Glutamatergic neuron (in vitro differentiated cells): ENCODE measurements at places on chromosomes 6 and 20.
A peak's percentile ranks its signal among the peaks of the same experiment; 100 is the strongest.

GRCh38 chr20:63591147-63591533 is 17.1 kb upstream of the HELZ2 start:
- DNase-seq: no peak

DNA sequence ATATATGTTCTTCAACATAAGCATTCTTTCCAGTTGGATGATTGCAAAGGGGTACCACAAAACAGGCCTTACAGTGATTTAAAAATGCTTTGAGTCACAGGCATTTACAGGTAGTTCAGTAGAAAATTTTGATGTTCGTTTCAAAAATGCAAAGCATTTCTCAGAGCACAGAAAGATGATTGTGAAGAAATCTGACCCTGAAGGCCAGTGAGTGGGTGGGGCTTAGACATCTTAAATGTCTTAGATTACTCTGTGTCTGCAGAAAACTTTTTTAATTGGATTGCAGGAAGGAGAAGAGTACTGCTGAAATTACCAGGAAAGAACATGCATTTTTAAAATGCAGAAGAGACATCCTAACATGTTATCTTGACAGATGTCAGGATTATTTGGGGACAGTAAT is 268.3 kb downstream of the CDKAL1 start:
- DNase-seq: no peak

DNA sequence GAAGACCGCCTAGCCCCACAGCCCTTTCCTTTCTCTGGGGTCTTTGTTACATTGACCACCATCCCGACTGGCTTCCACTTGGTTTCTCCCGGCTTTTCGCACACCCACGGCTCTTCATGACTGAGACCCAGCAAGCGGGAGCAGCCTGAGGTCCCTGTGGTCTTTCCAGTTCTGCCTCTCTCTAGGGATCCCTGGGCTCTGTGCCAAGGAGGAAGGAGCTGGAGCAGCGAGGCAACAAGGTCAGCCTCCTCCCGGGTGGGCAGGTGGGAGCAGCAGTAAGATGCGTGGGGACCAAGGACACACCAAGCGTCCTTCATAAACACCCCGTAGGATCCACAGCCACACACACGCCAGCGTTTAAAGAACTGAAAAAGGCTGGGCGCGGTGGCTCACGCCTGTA is 29.6 kb upstream of the MRGBP start:
- peak; percentile 7 for DNase-seq

GRCh38 chr6:29617782-29618554 is 15.0 kb downstream of the GABBR1 start:
- no peak for DNase-seq

DNA sequence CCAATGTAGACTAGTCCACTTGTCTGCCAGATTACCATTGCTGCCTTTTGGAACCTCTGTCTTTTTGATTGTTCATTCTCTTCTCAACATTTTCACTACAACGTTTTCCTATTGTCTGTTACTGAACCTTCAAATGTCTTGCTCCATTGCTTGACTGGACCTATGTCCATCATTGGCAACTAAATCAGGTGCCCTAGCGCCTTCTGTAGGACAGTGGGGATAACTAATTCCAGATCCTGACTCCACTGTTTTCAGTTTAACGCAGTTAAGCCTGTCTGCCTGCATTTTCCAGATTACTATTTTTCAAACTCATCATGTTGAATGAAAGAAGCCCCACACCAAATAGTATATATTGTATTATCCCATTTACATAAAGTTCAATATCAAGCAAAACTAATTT is 433.6 kb downstream of the RNF144B start:
- DNase-seq: no peak

DNA sequence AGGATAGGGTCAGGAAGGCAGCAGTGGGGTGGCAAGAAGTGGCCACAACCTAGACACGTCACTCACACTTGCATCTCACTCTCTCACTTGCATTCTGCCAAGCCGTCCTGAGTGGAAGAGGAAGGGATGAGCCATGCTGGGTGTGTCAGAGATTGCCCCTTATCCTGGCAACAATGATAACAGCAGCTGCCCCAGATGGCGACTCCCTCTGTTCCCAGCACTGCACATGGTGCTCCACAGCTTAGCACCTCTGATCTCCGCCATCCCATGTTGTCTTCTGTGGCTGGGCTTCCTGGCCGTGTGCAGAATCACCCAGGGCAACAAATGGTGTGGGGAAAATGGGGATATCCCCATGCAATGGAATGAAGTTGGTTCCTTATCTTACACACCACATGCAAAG is 11.1 kb downstream of the KCNB1 start:
- DNase-seq: no peak

GRCh38 chr6:166420351-166420750 is 37.6 kb upstream of the MPC1 start:
- no peak for DNase-seq

GRCh38 chr20:33418033-33418432 is 16.7 kb upstream of the CDK5RAP1 start:
- no peak for DNase-seq

DNA sequence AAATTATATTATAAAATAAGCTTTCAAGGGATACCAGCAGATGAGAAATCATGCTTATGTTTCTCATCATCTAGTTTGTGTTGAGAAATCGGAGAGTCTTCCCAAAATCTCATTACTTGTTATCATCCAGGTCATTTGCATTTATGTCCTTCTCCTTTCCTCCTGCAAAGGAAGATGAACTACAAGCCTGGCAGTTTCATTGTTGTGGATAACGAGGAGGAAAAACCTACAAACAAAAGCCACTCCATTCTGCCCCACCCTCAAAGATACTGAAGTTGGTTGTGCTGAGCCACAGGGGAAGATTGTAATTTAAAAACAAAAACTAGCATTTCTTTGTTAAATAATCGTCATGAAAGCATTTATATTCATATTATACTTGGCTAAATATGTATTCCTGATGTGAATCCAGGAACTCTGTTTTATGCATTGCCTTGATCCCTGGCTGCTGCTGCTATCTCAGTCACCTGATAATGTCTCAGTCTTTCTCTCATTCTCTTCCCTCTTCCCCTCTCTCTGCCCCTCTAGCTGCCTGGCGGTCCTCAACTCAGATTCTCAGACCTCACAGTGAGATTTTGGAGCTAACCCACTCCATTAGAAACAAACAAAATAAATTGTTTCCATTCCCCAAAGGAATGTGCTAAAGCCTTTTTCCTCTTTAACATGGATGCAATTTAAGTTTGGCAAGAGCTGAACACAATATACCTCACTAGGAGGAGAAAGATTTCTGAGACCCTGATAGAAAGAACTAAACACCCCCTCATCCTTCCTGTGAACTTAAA is 185.3 kb downstream of the ADAT2 start:
- no peak for DNase-seq

DNA sequence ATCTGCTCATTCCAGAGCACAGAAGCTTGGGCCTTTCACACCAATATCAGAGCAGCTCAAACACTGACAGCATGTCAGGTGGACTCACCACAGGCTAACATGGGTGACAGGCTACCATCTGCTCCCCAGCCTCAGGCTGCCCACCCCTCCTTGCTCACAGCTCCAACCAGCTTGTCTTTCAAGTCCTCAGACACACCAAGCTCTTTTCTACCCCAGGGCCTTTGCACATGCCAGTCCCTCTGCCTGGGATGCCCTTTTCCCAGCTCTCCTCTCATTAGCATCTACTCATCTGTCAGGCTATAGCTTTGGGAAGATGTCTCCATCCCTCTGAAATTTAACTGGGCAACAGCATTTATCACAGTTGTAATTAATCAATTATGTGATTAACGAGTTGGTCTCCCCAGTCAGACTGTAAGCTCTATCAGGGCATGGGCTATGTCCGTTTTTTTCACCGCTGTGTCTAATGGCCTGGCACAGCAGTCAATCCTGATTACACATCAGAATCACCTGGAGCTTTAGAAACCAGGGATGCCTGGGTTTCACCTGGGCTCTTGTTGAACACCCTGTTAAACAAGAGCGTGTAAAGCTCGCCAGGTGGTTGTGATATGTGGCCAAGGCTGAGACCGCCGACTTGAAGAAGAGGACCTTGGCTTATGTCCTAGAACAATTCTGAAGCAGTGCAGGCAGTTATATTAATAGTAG is 88.9 kb upstream of the MRPS10 start:
- DNase-seq: no peak

GRCh38 chr20:1075616-1076015 is 42.8 kb upstream of the PSMF1 start:
- DNase-seq: no peak

- DNase-seq: no peak
Observed at GRCh38 chr6:4743926-4744325, 32.3 kb upstream of the CDYL start.

GRCh38 chr6:36318690-36319435 is 17.8 kb downstream of the BNIP5 start:
- peak; percentile 39 for DNase-seq

DNA sequence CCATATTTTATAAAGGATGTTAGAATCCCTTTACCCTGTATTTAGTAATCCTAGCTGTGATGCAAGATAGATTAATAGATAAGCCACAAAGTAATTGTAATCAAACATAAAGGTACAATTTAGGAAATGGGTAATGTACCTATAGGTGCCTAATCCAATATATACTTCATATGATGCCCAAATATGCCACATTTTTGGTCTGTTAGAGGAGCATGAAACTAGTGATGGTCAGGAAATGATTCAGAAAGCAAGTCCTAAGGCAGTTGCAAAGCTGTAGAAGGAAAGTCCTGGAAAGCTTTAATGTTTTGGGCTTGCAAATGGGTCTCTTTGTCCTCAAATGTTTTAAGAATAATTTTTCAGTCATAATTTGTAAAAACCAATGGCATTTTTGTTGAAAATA is 76.6 kb upstream of the PTPRK start:
- DNase-seq: no peak

DNA sequence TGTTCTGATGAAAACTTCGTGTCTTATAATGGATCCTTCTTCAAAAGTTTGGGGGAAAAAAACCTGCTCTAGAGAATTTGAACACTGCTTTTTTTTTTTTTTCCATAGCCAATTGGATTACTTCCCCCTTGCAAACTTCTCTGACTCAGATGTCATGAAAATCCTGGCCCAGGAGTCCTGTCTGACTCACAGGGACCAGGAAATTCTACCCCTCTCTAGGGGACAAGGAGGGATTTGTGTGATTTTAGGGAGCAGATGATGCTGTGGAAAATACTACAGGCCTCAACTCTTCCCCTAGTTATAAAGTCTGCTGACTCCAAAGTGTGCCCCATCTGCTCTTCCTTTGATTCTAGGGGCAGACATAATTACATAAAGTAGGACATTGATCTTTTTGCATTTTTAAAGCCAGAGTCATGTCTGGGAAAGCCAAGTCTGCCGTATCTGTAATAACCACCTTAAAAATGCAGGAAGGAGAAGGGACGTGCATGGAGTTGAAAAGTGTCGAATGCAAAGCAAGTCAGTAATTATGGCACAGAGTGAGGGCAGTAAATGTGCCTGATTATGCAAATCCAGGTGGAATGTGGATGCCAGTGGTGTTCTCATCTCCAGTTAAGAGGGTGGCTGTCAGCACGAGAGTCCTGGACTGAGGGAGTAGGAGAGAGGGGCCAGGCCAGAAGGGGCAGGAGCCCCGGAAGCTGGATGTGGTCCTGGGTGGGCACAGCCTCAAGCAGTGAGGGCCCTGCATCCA is 144.3 kb upstream of the SULF2 start:
- DNase-seq: no peak

DNA sequence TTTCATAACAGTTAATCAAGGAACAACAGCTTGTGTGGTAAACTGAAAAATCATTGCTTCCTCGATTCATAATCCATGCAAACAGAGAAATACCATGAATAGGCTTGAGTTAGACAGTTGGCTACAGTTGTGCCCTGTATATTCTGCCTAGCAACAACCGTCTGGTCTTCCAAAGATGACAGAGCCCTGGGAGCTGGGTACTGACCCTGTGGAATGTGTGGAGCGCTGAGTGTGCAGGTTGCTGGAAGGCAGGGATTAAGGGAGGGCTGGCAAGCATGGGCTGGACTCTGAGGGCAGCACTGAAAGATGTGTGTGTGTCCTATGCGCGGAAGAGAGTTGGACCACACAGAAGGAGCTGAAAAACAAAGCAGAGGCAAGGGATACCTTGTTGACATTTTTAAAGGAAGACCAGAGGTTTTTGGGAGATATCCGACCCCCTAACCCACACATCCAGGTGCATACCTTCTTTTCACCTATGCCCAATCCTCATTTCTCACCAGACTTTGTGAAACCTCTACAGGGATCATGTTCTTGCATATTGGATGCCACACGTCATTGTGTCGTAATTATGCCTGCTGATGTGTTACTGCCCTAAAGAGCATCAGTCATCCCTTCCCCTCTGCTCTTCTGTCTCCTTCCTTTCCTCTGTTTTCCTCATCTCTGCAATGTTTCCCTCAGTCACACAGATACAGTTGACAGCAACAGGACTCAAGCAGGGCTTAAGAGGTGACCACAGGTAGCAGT is 58.2 kb upstream of the VGLL2 start:
- DNase-seq: peak; percentile 18

DNA sequence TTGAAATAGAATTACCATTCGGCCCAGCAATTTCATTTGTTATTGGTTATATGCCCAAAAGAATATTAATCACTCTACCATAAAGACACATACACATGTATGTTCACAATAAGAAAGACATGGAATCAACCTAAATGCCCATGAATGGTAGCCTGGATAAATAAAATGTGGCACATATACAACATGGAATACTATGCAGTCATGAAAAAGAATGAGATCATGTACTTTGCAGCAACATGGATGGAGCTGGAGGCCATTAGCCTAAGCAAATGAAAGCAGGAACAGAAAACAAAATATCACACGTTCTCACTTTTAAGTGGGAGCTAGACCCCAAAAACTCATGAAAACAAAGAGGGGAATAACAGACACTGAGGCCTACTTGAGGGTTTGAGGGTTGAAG is 52.6 kb upstream of the RNGTT start:
- no peak for DNase-seq

DNA sequence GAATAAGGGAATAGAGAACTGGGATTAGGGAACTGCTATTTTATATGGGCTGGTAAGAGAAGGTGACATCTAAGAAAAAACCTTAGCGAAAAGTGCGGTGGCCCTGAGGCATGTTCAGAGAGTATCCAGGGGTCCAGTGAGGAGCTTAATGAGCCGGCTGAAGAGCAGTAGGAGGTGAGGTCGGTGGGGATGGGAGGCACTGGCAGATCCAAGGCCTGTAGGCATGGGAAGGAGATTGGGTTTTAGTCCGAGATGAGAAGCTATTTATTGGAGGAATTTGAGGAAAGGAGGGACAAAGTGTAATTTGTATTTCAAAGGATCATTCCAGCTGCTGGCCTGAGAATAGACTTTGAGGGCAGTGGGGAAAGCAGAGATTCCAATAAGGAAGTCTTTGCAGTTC is 123.8 kb downstream of the QKI start:
- no peak for DNase-seq
